Sigmoid colon (tissue), 7 donors: ENCODE measurements at places on chromosomes 2 and 18. TPM values are rescaled to one million over a fixed set of nuclear protein-coding genes. Genes with fewer than 3 reads are reported as not detected.

CD207 gene
- total RNA-seq, result not detected

GPAT2 gene
- total RNA-seq, result 4.4 TPM

MEP1B gene
- not detected for total RNA-seq

GRCh38 chr2:128628996-128629395 is 310.3 kb upstream of the HS6ST1 start:
- DNase-seq, result peak; percentile 18

- DNase-seq, result no peak
Observed at GRCh38 chr2:233853883-233854240, 473 bp downstream of the HJURP start.

GRCh38 chr2:214328941-214329340 is 81.9 kb upstream of the VWC2L start:
- DNase-seq, result no peak

DNA sequence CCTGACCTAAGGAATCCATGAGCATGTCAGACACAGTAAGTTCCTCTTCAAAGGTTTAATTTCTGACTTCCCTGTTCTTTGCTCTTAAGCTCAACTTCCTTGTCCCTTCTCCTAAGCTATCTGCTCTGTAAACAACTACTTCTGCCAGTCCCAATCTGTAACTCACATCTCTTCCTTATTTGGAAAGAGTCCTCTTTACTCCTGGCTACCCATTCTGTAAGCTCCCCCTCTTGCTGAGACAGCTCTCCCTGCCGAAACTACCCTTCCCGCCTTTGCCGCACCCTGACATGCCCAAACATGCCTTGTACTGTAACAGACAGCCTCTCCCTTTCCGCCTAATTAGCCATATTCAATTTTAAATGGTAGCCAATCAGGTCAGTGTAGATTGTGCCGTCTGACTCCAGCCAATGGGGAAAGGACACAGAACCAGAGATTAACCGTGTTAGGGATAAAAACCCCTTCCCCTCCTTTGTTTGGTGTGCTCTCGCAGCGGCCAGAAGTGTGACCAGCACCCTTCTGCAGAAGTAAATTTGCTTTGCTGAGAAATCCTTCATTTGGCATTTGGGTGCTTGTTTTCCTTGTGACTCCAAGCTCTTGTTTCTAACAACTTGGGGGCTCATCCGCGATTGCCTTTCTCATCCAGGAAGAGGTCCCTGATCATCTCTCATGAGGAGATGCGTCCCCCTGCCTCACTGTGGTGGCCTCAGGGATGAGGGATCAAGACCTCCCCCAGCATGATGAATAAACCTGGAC is 49.0 kb downstream of the PIAS2 start:
- DNase-seq, result no peak

- DNase-seq, result no peak
Observed at GRCh38 chr18:77173275-77174030, 40.9 kb upstream of the MBP start.

- DNase-seq, result no peak
Observed at GRCh38 chr2:108988796-108989713, at the start of gene EDAR. Gene EDAR, minus strand, starts transcription at chr2:108989220. Its CDS starts 58,206 bp downstream, at chr2:108931014.

GRCh38 chr2:43426305-43427031 is 169.4 kb downstream of the THADA start:
- peak; percentile 76 for DNase-seq

DNA sequence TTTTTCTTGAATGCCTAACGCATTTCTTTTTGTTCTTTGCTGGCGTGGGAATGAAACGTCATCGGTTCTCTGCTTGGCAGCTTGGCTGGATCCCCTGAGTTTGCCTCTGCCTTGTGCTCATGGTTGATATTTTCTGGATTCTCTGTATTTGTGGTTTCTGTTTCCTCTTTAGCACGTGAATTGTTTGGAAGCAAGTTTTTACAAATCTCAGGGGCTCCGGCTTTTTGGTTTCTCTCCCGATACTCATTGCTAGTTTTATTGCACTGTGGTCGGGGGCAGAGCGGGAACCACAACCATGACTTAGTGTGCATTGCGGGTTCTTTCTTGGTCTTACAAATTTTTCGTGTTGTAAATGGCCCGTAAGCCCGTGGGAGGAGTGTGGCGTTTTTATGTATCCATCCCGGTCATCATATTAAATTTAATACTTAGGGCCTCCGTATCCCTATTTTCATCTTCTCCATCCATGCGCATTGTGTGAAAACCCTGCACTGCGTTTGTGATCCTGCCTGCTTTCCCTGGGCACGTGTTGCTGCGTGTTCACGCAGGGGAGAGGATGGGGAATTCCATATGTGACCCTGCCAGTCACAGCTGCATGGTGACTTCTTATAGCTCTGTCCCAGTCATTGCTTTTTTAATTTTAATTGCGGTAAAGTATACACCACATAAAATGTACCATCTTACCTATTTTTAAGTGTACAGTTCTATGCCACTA is 9.4 kb downstream of the RAMP1 start:
- DNase-seq, result peak; percentile 79

- no peak for DNase-seq
Observed at GRCh38 chr18:65409261-65409660, 341.6 kb upstream of the CDH7 start.

DNA sequence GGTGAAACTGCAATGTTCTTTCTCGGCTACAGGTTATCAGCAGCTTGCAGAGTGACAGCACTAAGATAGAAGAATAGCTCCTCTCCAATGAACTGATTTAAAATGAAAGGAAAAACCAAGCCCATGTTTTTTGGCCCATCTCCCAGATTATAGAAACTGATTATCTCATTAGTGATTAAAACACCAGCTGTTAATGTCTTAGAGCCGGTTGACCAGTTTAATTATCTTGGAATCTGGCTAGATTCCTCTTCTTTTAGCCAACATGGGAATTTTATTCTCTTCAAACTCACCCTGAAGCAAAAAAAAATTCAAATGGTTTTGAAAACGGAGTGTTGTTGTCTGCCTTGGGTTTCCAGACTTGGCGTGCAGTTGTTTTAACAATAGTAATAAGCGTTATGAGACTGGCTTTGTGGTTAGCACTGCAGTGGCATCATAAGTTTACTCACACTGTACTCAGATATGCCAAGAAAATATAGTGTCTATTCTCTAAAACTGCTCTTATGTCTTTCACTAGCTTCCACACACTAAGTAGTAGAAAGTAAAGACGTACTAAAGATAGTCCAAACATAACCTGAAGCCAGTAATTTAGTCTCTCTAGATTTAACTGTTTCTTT is 665.3 kb downstream of the STK39 start:
- DNase-seq, result no peak

DNA sequence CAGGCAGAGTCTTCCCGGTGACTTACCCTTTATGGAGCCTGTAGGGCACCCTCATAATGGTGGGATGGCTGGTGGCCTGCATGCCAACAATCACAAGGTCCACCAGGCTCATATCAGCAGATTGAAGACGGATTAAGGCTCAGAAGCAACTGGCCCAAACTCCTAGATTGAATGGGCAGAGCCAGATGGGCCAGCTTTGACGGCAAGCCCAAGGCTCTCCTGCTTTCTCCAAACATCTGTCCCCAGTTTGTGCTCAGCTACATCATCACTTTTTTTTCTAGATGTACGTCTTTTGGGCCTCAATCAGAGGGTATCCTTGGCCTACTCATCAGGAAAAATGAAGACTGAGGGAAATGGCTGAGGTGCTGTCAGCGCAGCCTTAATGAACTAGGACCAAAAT is 114.6 kb downstream of the VIT start:
- no peak for DNase-seq
